NCI-H446 (cell line): ENCODE measurements at places on chromosomes 5 and 9.
A peak's percentile ranks its signal among the peaks of the same experiment; 100 is the strongest.

GRCh38 chr9:92770360-92770995 lies 5.8 kb upstream of the BICD2 start:
- DNase-seq = no peak

DNA sequence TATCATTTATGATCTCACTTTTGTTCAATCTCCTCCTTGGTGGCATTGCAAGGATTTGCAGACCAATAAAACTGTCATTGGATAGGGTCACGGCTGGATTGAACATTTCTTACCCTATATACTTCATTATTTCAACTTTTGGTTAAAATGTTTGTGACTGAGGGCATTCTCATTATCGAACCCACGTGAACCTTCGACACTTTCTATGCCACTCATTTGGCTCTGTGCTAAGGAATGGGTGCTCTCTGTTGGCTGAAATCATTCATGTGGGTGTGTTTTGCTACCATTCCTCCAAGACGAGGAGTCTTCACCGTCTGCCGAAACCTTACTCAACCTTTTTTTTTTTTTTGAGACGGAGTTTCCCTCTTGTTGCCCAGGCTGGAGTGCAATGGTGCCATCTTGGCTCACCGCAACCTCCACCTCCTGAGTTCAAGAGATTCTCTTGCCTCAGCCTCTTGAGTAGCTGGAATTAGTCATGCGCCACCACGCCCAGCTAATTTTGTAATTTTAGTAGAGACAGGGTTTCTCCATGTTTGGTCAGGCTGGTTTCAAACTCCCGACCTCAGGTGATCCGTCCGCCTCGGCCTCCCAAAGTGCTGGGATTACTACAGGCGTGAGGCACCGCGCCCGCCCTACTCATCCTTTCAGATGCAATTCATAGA lies 62.5 kb downstream of the CSNK1A1 start:
- DNase-seq = no peak

GRCh38 chr9:77435688-77436087 lies 212.4 kb downstream of the GNA14 start:
- DNase-seq = peak; percentile 41

DNA sequence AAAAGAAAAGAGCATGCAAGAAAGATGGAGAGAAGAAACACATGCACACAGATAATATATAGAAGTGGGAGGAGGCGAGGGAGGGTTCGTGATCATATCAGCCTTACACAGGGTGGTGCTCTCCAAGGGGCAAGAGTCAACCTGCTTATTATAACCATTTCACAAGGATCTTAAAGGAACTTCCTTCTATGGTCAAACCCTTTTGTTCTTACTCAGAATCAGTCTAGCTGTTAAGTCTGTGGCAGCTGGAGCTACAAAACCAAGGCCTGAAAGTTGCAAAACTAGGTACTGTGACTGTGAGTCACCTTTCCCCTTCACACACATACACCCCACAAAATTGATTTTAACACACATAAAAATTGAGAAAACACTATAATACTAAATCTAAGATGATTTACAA lies 18.5 kb upstream of the ERMP1 start:
- DNase-seq = no peak

DNA sequence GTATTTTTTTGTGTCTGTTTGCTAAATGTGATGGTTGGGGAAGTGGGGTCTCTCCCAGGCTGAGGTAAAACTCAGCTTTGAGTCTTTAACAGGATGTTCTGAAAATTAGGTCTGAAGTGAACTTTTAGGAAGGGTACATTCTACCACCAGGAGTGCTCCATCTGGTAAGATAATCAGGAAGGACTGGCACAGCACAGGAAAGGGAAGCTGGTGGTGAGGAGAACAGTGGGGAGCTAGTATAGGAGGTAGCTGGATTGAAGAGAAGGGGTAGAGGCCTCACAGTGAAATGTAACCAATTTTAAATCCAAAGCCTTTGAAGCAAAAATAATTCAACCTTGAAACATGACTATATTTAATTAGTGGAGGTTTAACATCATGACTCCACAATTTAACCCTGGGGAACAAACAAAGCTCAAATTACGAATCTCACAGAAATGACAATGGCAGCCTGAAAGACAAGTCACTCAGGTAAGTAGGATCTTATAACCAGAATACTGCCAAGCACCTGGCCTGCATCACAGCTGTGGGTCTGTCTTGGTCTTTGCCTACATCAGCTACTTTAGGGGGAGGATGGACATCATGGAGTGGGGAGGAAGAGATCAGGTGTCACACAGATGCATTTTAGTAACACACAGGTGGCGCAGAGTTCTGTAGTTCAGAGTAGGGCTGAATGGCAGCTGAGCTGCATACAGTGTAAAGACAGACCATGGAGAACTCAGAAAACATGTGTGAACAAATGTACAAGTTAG lies 445.3 kb downstream of the DMRT2 start:
- DNase-seq = no peak

DNA sequence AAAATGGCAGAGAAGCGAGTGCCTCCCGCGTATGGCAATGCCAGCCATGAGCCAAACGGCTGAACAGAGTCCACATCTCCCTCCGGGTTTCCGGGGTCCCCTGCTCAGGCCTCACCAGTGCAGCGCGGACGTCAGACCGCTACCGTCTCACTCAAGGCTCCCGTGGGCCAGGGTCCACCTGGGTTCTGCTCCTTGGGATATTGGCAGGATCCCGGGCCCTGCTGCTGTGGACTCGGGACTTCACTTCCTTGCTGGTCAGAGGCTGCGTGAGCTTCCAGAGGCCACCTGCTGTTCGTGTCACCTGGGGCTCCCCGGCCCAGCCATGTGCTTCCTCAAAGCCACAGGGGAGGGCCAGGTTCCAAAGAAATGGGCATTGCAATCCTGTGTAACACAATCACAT lies 38.4 kb upstream of the CLPTM1L start:
- DNase-seq = no peak

GRCh38 chr5:64144425-64145215 lies 21.0 kb upstream of the RNF180 start:
- DNase-seq = no peak
